CD4-positive, alpha-beta T cell (primary cell): ENCODE measurements at places on chromosomes 7 and 10. TPM values are rescaled to one million over a fixed set of nuclear protein-coding genes. Genes with fewer than 3 reads are reported as not detected.
A peak's percentile ranks its signal among the peaks of the same experiment; 100 is the strongest.

HTR5A gene
- not detected for total RNA-seq

SPDYE2 gene
- 0.33 TPM for total RNA-seq

PLCE1 gene
- not detected for total RNA-seq

MOSPD3 gene
- total RNA-seq = 8.5 TPM

GUSB gene
- total RNA-seq = 49.7 TPM

AZGP1 gene
- not detected for total RNA-seq

CLDN4 gene
- total RNA-seq = 0.05 TPM

SPDYE2B gene
- total RNA-seq = not detected

ANXA8L1 gene
- total RNA-seq = not detected

RALA gene
- 27.5 TPM for total RNA-seq

CYP51A1 gene
- 25.9 TPM for total RNA-seq

GFRA1 gene
- not detected for total RNA-seq

SORBS1 gene
- 1.4 TPM for total RNA-seq

SORCS3 gene
- 1.7 TPM for total RNA-seq

GPC2 gene
- total RNA-seq = 16.4 TPM

- DNase-seq = no peak
Measured at GRCh38 chr7:17319164-17320101, 21.0 kb downstream of the AHR start.

DNA sequence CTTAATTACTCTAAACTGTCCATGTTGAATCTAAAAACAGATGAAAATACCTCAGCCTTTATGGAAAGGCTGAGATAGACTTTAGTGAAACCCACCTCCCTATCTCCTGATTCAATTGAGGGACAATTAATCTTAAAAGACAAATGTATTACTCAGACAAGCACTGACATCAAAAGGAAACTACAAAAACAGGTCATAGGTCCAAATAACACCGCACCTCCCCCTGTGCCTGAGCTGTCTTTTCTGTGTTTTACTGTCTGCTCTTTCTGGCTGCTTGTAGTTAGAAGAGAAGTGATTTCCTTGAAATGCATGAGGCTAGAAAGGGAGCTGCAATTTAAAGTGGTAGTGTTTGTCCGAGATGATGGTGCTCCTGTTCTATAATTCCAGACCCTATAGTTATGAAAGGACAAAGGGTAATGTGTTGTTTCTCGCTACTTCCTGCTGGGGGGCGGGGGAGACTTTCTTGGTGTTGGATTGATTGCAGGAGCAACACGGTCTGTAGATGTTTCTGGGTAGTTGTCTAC, 16.0 kb downstream of the AKR1C8 start:
- DNase-seq = no peak

- DNase-seq = no peak
Measured at GRCh38 chr7:92678291-92678920, 88.2 kb upstream of the FAM133B start.

DNA sequence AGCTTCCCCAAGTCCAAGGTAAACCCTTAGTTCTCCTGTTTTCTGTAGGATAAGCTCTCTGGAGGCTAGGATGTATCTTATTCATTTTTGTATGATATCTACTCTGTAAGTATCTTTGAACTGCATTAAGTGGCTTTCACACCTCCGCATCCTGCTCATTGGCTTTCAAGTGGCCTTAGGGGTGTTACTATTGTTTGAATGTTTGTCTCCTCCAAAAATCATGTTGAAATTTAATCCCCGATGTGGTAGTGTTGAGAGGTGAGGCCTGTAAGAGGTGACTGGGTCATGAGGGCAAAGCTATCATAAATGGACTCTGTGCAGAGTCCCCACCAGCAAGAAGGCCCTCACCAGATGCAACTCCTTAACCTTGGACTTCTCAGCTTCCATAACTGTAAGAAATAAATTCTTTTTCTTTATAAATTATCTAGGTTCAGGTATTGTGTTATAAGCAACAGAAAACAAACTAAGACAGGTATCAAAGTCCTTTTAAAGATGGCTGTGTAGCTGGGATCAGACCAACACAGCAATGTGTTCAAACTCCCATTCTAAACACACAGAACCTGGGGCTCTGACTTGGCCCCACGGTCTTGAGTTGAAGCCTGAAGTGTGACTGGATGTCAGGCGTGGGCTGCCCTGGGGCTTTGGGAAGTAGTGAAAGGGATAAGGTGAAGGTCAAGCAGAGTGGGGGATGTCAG, 25.9 kb downstream of the TBXAS1 start:
- DNase-seq = no peak

DNA sequence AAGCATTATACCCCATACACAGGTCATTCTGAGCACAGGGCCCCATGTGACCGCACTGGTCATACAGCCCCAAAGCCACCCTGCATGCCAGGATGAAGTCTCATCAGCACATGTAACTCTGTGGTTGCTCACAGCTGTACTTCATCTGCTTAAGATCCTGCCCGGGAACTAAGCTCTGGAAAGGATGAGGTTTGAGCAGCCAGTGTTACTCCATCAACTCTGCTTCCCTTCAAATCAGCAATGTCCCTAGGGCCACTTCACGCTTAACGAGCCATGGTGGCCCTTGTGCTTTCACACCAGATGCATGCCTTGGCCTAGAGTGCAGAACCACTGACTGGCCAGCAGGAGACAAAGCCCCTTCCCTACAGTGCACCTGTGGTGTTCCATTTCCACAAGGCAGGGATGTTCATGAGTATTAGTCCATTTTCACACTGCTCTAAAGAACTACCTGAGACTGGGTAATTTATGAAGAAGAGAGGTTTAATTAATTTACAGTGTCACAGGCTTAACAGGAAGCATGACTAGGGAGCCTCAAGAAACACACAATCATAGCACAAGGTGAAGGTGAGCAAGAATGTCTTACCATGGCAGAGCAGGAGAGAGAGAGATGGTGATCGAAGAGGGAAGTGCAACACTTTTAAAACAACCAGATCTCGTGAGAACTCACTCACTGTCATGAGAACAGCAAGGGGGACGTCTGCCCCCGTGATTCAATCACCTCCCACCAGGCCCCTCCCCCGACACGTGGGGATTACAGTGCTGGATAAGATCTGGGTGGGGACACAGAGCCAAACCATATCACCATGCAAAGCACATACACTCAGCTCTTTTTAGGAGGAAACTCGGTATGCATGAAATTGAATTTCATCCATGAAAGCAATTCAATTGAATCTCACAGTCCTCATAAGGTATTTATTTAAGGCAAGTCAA, 149.0 kb upstream of the CDCA7L start:
- DNase-seq = no peak

DNA sequence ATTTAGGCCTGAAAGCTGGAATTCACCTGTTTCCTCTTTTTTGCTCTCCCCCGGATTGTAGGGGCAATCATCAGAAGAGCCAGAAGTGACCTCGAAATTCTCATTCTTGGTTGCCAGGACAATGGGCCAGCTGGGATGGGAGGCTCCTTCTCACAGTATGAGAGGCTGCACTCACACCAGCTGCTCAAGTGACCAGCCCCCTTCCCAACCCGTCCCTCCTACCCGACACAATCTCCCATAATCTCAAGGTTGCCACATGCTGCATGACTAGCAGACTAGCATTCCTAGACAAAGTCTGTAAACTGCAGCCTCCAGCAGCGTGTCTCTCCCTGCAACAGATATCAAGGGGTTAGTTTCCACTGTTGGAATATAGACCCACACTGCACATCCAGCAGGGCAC, 110.3 kb downstream of the C1GALT1 start:
- DNase-seq = no peak

GRCh38 chr7:3461923-3462322, 160.9 kb downstream of the SDK1 start:
- peak; percentile 58 for DNase-seq

- no peak for DNase-seq
Measured at GRCh38 chr7:28408105-28408959, 4.0 kb upstream of the CREB5 start.

- no peak for DNase-seq
Measured at GRCh38 chr10:96683710-96684109, 36.6 kb downstream of the PIK3AP1 start.

DNA sequence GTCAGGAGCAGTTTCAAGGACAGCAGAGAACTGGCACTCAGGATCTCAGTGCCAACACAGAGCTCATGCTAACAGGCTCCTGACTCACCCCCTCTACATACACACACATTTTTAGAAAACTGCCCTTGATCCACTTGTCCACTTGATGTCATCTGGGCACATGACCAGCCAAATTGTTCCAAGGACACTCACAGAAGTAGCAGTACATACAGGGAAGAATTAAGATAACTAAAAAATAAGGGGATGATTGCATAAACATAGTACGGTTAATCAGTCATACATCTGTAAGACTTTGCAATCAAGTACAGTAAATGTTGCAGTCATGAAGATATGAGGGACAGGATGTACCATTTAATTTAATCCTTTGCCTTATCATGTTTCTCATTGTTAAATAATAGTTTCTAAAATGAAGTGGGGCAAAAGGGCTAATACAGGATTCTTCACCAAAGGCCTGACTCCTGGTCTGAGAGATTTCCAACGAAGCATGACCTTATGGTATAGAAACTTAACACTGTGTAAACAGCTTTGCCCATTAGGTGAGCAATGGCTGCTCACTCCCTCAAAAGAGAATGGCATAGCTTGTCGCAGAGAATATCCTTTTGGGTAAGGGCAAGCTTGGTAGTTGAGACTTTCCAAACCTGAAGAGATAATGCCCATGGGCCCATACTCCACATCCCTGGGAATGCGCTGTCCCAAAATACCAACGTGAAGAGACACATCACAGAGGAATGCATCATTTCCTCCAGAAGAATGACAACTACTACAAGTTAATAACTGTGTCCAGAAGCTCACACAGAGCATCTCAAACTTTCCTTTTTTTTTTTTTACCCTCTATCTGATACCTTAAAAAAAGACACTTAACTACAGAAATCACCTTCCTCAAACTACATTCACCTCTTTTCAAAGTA, 94.1 kb downstream of the ARMH3 start:
- DNase-seq = no peak

GRCh38 chr7:132773527-132773956, 197.3 kb upstream of the PLXNA4 start:
- no peak for DNase-seq

- no peak for DNase-seq
Measured at GRCh38 chr10:111579473-111579872, 502.6 kb downstream of the ADRA2A start.

DNA sequence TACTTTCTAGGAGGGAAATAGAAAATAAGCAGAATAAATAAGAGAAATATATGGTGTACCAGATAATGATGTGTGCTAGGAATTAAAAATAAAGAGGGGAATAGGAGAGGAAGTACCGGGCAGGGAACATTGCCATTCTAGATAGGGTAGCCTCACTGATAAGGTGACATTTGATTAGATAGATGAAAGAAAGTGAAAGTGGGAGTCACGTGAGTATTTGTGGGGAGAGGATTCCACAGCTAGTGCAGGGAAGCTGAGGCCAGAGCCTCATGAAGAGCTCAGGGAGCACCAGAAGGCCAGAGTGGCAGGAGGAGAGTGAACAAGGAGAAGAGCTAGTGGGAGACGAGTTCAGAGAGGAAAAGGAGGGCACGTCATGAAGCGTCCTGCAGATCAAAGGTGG, 49.1 kb downstream of the CDHR3 start:
- DNase-seq = no peak

DNA sequence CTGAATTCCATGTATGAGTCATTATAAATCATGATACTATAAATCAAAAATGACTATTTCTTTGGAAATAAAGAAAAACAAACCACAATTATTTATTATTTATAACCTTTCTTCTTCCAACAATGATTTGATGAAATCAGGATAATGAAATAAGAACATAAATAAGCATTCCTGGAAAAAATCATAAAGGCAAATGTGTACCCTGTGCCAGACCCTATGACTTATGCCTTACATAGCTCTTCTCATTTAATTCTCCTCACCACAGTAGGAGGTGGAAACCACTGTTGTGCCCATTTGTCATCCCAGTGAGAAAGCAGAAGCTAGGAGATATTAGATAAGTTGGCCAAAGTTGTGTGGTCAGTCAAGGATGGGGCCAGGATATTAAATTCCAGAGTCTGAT, 255.1 kb downstream of the DOCK4 start:
- DNase-seq = no peak

- no peak for DNase-seq
Measured at GRCh38 chr7:156895024-156895780, 2.2 kb upstream of the LMBR1 start.

DNA sequence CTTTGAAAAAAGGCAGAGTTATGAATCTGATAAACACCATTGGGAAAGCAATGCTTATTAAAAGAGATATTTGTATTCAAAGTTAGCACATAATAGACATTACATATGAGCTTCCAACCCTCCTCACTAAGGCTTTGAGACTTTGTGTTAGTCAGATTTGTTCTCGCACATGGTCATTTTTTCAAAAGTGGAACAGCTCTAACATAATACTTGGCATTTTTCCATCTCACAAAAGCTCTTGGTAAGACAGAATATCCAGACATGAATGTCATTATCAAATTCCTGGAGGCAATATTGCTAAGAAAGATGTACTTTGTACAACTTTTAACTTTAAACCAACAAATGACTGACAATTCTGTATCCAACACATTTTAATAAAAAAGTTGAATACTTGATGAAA, 292.4 kb upstream of the SMIM30 start:
- no peak for DNase-seq

DNA sequence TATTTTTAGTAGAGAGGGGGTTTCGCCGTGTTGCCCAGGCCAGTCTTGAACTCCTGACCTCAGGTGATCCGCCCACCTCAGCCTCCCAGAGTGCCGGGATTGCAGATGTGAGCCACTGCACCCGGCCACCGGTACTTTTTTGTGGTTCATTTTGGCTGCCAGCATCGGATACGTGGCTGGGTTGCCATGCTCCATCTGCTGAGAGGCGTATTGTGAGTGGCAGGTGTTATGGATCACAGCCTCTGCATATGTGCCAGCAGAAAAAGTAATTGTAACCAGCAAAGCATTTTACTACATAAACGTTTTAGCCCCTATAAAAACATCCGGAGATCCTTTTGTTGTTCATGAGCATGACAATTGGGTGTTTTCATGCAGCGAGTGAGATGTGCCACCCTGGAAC, 7.1 kb downstream of the FOXK1 start:
- DNase-seq = no peak

DNA sequence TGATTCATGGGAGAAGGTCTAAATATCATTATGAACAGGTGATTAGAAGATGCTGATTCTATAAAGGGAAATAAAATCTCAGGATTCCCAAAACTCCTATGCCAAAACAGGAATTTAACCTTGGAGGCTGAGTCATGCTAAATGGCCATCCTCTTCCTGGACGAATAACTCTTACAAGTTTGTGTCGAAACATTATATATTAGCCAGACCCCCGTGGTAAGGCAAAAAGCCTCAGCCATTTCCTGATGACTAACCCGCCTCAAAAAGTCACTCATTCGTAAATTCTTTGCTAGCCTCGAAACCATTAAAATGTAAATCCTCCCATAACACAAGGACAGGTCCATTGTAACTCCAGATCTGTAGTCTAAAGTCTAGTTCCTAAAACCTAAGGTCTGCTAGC, 32.0 kb downstream of the CUL2 start:
- no peak for DNase-seq

DNA sequence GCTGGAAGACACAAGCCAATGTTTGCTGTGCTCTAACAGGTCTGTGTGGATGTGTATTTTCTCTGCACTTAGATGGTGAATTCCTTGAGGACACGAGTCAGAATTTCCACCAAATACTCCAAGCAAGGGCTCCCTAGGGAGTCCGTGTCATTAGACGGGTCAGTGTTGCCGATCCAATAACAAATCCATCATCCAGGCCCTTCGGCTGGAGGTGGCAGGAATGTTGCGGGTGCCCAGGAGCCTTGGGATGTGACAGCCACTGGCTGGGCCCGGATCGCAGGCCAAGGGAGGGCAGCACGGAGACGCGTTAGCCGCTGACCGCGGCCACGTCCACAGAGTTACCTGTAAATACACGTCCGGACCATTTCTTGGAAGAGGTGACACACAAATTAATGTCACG, 186.8 kb downstream of the WDR37 start:
- no peak for DNase-seq
